ENCODE measurements at places on chromosomes 12 and 14. TPM values are rescaled to one million over a fixed set of nuclear protein-coding genes. Genes with fewer than 3 reads are reported as not detected.

GRCh38 chr14:36452860-36453259, 67.2 kb downstream of the NKX2-1 start:
- no peak for DNase-seq

DNA sequence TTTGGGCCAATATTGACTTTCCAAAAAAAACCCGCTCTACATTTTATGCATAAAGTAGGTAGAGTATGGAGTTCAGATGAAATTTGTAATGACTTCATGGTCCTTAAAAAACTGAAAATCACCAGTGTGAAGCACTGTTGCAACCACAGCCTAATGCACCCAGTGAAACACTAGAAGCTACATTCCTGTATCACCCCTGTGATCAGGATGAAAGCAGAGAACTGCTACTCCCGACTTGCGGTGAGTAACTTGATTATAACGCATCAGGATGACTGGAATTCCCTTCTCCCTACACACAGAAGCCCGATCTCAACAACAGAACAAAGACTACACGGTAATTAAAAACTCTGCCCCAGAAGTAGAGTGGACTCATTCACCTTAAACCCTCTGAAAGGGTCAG, 33.8 kb downstream of the SPTB start:
- no peak for DNase-seq

GRCh38 chr12:25977047-25977446, 18.6 kb downstream of the RASSF8 start:
- DNase-seq = no peak

DNA sequence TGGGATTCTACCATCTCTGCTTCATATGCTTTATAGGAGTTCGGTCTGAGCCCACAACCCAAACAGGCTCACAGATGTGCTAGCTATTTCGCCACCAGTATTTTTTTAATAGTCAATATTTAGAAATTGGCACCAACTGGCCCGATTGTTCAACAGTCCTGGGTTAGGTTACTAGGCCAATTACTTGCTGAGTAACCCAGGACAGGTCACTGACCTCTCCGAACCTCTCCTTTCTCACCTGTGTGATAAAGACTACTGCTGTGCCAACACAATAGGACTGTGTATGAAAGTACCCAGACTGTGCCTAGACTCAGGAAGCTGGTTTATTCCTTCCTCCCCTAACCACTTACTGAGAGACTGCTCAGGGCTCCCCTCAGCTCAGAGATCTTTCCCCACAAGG, 8.3 kb downstream of the BDKRB2 start:
- DNase-seq = no peak

CDKN1B gene
- 67.2 TPM for total RNA-seq
